Eye (tissue), 1 donor: ENCODE measurements at places on chromosomes 13 and 19.
A peak's percentile ranks its signal among the peaks of the same experiment; 100 is the strongest.

- no peak for DNase-seq
These were observed 24.1 kb downstream of the MCF2L start for GRCh38 chr13:112992931-112993680.

GRCh38 chr13:113862931-113863523 lies 849 bp downstream of the GAS6 start:
- peak; percentile 66 for DNase-seq

DNA sequence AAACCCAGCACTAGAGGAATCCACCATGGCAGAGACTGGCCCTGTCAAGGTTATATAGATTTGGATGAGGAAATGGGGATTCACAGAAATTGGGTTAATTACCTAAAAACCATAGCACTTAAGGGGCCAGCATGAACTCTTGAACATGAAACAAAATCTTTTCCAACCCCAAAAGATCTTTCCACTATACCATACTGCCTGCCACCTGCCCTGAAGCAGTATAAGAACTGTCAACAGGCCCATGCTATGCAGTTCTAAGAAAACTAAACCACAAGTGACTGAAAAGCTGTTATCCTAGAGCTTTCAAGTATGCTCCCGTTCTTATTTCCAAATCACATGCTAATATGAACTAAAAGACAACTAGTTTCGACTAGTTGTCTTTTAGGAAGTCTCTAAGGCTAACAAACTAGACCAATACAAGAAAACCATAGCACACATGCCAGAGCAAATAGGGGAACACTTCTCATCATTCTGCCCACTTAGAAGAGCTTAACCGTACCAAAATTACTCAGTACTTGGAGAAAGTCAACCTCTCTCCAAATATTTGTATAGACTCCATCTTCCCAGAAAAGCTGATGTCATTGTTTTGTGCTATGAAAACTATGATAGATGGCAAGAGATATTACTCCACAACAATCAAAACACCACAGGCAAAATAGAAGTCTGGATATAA lies 27.5 kb downstream of the HSPH1 start:
- DNase-seq: no peak

- no peak for DNase-seq
These were observed 523.4 kb downstream of the FGF9 start for GRCh38 chr13:22194106-22194805.

- DNase-seq: no peak
These were observed 30.7 kb downstream of the CEACAM1 start for GRCh38 chr19:42497492-42498168.

DNA sequence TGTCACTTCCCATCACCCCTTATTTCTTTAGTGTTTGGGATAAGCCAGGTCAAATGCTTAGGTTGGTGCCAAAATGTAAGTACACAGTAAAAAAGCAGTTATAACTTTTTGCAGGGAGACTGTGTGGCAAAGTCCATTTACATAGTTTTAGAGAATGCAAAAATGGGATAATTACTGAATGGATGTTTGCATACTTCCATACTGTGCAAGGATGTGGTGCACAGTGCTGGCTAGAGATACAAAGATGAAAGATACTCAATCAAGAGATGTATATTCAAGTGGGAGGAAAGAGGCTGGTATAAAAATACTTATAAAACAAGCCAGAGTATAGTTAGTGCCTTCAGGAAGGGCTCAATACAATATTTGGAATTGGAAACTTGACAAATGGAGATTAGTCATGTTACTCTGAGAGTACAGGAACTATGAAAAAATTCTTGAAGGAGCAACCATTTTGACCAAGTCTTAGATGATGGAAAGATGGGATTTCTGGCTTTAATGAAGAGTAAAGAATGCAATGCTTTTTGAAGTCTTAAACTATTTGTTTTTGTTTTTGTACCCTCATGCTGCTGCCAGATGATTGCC lies 8.0 kb downstream of the PDS5B start:
- no peak for DNase-seq

GRCh38 chr19:48822514-48822913 lies 11.7 kb upstream of the BCAT2 start:
- no peak for DNase-seq

- DNase-seq: no peak
These were observed 387.4 kb downstream of the PCDH9 start for GRCh38 chr13:66842766-66843165.

GRCh38 chr19:48596679-48597465 lies 9.7 kb upstream of the SPACA4 start:
- DNase-seq: no peak

DNA sequence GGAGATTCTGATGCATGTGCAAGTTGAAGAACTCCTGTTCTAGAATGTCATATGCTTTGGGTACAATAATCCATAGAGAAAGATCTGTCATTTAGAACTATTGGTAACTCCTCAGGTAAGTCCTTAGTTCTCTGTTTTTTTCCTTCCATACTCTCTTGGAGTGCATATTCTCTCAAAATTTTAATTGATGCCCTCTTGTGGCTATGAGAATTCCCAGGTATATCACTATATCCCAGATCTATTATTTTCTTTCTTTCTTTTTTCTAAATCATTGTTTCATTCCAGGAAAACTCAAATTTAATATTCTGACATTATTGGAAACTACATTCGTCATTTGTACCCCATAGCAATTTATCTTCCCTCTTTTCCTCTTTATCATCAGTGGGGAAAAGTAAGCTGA lies 485.4 kb downstream of the KLF5 start:
- no peak for DNase-seq
